ENCODE measurements at places on chromosomes 12 and 14.

DNA sequence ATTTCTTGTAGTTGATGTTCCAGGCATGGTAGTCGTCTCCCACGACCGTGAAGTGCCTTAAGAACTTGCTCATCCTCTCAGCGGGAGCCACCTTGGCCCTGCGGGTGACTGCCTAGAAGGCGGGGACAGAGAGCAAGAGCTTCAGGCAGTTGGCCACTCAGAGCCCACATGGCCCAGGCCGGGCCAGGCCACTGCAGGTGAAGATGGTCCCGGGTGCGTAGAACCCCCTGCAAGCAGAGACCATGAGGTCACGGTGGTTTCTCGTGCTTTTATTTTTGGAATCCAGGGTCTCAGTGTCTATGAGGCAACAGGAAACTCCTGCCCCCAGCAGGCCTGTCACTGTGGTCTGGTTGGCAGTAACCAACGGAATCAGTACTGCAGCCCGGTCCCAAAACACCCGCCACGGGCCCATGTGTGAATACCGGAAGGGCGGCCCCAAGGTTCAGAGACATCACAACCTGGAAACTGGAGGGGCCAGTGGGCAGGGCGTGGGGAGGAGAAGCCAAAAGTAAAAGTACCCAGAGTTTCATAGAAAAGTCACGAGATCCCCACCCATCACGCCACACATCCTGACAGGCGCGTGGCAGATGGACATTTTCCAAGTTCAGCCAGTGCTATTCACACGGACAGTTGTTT, 27.5 kb downstream of the HVCN1 start:
- peak; percentile 44 for DNase-seq

DNA sequence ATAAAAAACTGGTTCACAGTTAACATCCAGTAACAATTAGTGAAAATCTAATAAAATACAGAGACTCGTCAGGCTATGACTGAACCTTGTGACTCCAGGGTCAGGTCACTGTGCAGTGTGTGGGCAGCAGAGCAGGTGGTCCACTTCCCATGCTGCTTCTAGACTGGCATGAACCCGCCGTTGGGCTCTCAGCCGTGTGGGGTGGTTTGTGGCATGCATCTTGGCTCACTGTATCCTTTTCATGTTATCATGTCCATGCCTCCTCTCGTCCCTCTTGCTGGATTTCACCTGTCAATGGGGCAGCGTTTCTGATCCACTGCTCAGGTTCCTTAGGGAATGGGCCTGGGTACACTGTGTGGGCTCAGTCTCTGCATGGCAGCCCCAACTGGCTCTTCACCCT, 57.3 kb downstream of the EP400 start:
- no peak for DNase-seq

DNA sequence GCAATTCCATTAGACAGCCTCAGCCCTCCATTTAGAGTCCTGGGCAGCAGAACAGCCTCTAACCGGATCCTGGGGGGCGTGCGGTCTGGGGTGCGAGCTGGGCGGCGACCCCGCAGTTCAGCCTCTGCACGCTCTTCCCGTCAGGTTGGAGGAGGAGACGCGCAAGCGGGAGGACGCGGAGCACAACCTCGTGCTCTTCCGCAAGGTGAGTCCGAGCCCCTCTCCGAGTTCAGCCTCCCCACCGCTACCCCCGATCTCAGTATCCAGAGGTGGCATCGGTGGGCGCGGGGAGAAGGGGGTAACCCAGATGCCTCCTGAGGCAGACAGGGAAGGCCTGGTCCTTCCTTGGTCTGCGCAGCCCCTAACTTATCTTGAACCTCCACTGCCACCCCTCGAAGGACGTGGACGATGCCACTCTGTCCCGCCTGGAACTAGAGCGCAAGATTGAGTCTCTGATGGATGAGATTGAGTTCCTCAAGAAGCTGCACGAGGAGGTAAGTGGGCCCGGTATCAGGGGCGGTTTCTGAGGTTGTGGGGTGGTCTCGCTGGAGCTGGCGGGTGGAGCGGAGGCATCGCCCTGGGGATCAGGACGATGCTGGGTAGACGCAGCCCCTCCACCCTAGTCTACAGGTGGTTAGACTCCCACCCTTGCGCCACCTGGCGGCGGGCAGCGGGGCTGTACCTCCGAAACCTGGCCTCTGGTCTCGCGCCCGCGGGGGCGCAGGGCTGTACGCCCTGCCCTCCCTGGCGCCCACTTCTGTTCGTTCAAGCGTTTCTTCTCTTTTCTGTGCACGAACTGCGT, 1.3 kb downstream of the PRPH start:
- peak; percentile 61 for DNase-seq

GRCh38 chr12:63804746-63805145, 25.0 kb downstream of the RXYLT1 start:
- no peak for DNase-seq

GRCh38 chr12:54140588-54141388, 48.0 kb downstream of the SMUG1 start:
- no peak for DNase-seq
